ENCODE measurements at places on chromosomes 6 and 20.

GRCh38 chr6:18496462-18496861 is 109.3 kb downstream of the RNF144B start:
- no peak for DNase-seq

- DNase-seq: peak; percentile 88
Observed at GRCh38 chr6:3228046-3228671, 706 bp upstream of the TUBB2B start.

DNA sequence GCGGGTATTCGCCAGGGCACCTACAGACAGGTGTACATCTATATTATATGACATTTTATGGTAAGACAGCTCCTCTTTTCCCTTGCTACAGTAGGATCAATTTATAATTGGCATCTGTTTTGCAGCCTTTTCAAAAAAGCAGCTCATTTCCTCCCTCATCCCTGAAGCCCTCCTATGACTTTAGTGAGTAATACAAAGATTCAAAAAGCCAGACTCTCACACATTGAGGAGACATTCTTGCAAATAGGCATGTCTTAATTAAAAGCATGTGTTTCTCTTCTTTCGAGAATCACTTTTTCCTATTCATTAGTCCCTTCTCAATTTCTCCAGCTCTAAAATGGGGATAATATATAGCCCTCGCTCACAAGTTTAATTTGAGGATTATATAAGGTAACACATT is 283.4 kb downstream of the TBC1D7 start:
- DNase-seq: no peak

- no peak for DNase-seq
Observed at GRCh38 chr6:35047265-35048011, 93.7 kb downstream of the TCP11 start.

DNA sequence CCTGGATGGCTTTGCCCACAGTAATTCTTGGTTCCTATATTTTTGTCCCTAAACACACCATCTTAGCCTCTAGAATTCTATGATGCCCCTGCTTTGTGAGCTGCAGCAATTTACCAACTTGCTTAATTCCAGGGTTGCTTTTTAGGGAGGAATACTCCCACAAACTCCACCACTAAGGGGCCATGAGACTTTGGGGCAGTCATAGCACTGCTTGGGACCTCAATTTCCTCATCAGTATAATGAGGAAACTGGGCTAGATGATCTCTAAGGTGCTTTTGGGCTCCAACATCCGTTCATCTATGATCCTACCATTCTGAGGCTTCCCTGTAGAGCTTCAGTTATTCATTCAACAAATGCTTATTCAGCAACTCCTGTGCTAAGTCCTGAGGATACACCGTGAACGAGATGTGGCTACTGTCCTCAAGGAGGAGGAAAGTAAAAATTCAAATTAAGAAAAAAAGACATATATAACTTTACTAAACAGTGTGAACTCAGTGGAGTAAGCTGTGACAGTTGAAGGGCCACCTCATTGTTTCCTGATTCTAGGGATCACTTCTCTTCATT is 75.3 kb downstream of the PRDM1 start:
- no peak for DNase-seq

DNA sequence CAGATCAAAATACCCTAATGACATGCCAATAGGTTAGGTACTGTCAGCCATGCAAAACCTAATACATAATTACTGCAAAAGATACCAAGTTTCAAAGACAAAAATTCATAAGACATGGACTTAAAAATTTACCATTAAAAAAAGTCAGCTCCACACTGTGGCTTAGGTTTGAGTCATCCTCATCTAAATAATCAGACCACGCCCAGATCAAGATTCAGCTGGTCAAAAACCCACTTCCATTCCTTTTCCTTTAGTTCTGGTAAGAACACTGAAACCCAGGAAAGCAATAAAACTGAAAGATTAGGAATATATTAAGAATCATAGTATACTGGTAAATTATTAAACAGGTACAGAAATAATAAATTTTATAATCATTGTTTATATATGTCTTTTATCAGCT is 81.0 kb upstream of the ASF1A start:
- no peak for DNase-seq

- DNase-seq: peak; percentile 90
Observed at GRCh38 chr20:1965520-1966351, 28.1 kb downstream of the PDYN start.

Measured in GM23338 (cell line).